ENCODE measurements at places on chromosomes 3 and 15.

DNA sequence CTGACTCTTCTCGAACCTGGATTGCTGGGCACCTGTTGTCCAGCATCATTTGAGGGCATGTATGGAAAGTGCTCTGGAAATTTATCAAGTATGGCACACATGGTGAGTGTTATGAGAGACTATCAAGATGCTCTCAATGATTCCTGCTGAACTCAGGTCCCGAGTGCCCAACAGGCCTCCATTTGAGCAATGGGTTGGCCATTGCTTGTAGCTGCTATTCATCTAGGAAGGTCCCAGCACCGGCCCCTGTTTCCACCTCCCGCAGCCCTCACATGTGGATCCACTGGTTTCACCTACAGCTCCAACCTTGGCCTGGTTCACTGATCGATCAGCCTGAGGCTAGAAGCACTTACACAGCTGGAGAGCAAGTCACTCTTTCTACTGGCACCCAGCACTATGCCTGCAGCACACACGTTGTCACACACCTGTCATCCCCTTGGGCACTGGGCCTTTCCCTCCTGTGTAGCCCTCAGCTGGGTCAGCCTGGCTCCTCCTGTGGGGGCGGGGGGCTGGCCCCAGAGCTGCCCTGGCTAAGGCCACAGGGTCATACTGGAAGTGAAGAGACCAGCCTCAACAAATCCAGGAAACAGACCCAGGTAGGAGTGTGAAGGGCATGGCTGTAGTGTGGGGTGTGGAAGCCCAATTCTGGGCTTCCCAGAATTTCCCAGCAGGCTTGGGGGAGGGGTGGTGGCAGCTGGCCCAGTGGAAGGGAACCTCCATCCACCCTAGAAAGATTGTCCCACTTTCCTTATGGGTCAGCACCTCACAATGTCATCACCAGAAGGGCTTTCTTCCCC, 41.7 kb upstream of the SMAD3 start:
- no peak for DNase-seq

GRCh38 chr3:46070595-46071093, 43.4 kb upstream of the XCR1 start:
- no peak for DNase-seq

- DNase-seq, result peak; percentile 32
These were observed 43.5 kb upstream of the SLC41A3 start for GRCh38 chr3:126127452-126127851.

DNA sequence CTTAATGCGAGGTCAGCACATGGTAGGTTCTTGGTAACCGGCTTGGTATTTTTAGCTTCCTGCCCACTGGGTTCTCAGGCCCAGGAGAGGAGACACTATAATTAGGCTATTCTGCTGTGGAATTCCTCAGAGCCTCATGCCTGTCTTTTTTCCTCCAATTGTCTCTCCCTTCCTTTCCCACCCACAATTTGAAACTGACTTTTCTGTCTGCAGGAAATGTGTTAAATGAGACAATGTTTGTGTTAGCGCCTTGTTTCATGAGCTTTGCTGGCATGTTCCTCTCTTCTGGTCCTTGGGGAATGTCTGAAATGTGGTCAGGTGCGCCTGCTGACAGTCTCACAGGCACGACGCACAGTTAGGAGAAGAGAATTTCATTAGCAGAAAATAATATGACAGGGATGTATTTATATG, 223.6 kb upstream of the CTNNB1 start:
- no peak for DNase-seq
